ENCODE measurements at places on chromosomes 4 and X.
A peak's percentile ranks its signal among the peaks of the same experiment; 100 is the strongest.

- no peak for DNase-seq
Measured at GRCh38 chrX:11698702-11699101, 33.0 kb upstream of the ARHGAP6 start.

GRCh38 chr4:54541426-54542118 lies 116.2 kb upstream of the KIT start:
- peak; percentile 53 for DNase-seq

- DNase-seq, result peak; percentile 59
Measured at GRCh38 chr4:70559211-70559830, 32.7 kb upstream of the AMBN start.

- peak; percentile 35 for DNase-seq
Measured at GRCh38 chrX:40104985-40105834, 7.5 kb upstream of the BCOR start.

DNA sequence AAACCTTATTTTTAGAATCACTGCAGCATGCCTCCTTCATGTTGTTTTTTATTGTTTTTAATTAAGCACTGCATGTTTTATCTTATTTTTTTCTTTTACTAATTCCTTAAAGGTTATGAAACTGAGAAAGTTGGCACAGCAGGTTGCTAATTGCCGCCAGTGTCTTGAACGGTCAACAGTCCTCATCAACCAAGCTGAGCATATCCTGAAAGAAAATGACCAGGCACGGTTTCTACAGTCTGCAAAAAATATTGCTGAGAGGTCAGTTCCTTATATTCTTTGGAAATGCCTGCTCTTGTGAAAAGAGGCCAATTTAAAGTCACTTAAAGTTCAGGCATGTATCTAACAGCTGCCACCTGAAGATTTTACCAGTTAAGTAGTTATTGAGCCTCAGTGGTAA lies 76.8 kb downstream of the TEX13B start:
- no peak for DNase-seq

DNA sequence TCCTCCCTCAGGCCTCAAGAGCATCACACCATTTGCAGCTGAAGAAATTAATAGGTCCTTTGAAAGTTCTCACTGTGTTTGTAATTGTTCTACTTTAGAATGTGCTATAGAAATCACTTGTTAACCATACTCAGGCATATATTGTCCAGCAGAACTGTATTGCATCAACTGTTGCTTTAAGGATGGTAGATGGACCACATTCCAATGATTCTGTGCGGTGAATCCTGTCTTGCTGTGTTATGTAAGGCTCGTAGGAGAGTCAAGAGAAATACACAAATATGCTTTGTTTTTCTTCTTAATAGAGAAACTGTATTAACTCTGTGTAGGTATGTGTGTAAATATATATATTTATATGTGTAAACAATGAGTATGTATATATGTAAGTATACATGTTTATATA lies 6.3 kb upstream of the ADGRA3 start:
- no peak for DNase-seq
